Stimulated activated CD4-positive, alpha-beta T cell treated with anti-CD3 and anti-CD28 coated beads, TNF-alpha, amount 100 ng/mL, for 24 hours (primary cell): ENCODE measurements at places on chromosomes 7 and 10.

GRCh38 chr10:17665747-17666146 is 21.8 kb downstream of the STAM start:
- DNase-seq: no peak

- no peak for DNase-seq
Measured at GRCh38 chr7:128404886-128405470, 4.8 kb downstream of the IMPDH1 start.

GRCh38 chr7:155593461-155594162 is 47.3 kb upstream of the CNPY1 start:
- DNase-seq: no peak

DNA sequence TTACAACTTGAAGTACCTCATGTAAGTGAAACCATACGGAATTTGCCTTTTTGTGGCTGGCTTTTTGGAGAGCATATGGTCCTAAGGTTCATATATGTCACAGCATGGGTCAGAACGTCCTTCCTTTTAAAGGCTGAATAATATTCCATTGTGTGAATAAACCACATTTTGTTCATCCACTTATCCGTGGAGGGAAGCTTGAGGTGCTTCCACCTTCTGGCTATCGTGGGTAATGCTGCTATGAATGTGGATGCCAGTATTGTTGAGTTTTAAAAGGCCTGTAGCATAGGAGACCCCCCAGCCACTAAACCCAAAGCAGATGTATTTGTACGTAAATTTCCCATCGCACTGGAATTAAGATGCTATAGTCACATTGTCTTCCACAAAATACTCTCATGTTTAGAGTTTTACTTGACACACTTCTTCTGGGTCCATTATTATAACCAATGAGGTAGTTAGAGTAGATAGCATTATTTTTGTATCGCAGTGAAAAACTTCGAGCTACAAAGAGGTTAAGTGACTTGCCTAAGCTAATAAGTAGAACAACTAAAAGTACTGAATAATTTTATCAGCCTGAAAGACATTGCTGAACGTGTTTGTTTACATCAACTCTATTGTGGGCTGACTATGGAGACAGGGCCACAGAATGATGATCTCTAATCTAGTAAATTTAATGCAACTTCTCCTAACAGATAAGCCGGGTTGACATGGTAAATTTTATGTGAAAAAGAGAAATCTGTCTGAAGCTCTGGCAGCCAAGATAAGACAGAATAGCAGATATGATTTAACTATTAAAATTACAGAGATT is 183.0 kb upstream of the CTBP2 start:
- no peak for DNase-seq

GRCh38 chr7:96674565-96674964 is 35.1 kb downstream of the SEM1 start:
- no peak for DNase-seq

DNA sequence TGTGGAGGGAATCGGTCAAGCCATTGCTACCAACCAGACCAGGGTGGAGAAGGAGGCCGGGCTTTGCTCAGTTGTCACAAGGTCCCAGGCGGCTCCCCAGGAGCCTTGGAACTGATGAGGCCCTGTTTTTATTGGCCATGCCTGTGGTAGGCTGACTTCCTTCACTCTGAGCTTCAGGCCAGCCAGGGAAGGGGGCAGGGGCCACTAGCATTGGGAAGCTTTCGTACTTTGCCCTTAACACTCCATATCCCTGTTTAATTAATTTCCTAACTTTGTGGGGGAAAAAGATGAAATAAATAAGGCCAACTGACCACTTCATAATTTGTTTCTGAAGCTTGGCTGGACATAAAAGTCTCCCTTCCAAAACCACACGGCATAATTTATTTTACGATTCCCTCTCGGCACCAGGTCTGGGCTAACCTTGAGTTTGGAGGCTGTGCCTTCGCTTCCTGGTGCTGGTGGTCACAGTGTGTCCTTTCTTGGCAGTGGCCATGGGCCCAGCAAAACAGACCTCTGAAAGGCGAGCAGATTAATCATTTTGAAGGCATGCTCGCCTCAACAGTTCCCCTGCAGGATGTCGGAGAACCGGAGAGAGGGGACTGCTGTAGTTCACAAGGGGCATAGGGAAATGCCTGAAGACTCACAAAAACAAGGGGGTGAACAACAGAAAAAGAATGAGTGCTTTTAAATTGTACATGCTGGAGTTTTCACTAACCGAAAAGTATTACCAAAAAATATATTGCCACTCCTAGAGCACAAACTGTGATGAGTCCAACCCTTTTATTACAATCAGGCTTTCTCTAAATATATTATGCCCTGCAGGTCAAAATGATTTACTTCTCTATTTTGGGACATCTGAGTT is 966.0 kb downstream of the LRMDA start:
- DNase-seq: no peak

DNA sequence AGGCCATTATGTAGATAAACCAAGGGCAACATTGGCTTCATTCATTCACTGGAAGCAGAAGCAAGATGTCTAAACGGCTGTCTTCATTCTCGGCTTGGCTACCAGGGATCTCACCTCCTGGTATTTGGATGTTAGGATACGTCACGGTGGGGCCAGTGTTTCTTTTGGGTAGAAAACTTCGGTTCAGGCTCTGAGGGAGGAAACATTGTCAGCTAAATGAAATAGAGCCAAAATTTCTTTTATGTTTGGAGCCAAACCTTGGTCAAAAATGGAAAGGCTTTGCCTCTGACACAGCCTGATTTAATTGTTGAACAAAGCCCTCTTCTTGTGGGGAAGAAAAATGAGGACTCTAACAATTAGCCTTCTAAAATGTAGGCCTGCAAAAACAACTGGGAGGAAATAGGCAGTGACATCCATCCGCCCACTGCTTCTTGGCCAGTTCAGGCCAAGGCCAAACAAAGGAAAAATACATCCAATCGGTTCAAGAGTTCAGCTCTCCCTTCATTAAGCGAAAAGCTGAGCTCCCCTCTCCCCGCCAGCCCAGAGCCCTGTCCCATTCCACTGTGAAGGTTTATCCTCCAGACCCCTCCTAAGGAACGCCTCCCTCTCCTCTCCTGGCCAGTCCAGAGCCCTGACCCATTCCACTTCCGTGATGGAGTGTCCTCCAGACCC is 44.4 kb downstream of the PFKFB3 start:
- no peak for DNase-seq

- peak; percentile 43 for DNase-seq
Measured at GRCh38 chr10:73772281-73773151, 9.3 kb upstream of the CHCHD1 start.

GRCh38 chr10:124647421-124648130 is 96.6 kb downstream of the FAM53B start:
- DNase-seq: peak; percentile 34

GRCh38 chr7:128835790-128836641 is 5.8 kb downstream of the FLNC start:
- no peak for DNase-seq

- DNase-seq: no peak
Measured at GRCh38 chr7:130288829-130289228, 4.1 kb upstream of the CPA4 start.

DNA sequence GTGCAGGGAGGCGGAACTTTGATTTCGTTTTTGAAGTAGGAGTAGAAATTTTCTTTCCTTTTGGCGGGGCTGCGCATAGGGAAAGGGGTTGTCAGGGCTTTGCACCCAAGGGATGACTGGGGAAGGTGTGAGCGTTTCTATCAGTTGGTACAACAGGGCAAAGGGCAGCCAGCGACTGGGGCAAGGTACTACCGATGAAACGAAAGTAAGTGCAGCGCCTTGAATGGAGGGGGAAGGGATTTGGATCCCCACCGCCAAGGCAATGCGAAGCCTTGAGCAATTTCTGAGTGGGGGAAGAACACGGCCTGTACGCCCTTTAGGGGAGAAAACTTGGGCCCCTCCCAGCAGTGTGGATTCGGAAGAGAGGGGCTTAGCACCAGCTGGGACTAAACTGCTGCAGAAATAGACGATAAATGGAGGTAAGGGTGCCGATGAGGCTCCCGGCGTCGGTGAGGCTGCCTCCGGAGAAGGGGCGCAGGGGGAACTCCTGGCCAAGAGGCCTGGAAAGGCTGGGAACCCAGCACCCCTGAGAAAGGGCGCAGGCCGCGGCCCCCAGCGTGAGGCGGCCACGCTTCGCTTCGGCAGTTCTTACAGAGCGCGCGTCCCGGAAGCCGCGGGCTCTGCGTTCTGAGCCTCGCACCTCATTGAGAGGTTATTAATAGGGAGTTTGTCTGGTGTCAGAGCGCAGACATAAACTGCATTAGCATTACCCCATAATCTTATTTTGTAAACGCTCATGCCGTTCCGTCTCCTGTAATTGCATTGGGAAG is 10.0 kb upstream of the TLX1 start:
- DNase-seq: peak; percentile 40

DNA sequence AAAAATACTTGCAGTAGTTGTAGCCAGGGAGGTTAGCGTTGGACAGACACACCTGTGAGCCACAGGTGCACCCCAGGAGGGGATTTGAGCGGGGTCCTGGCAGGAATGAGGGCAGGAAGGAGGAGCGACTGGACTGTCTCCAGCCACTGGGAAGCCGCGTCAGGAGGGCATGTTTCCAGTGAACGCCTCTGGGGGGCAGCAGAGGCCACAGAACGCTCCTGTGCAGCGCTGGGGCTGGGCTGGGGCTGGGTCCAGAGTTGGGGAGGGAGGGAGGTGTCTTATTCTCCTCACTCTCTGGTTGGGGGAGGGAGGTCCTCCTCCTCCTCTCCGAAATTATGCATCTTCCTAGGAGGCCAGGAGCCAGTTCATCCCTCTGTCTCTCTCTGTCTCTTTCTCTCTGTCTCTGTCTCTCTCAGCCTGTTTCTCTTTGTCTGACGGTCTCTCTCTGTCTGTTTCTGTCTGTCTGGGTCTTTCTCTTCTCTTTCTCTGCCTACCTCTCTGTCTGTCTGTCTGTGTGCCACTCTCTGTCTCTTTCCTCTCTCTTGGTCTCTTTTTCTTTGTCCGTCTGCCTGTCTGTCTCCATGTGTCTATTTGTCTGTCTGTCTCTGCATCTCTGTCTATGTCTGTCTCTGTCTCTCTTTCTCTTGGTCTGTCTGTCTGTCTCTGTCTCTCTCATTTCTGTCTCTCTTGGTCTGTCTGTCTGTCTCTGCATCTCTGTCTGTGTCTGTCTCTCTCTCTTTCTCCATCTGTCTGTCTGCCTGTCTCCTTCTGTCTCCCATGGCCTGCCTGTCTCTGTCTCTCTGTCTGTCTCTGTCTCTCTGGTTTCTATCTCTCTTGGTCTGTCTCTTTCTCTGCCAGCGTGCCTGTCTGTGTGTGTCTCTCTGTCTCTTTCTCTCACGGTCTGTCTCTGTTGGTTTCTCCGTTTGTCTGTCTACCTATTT is 9.9 kb upstream of the PSMG3 start:
- DNase-seq: peak; percentile 68
